Left renal pelvis (tissue), 4 donors: ENCODE measurements at places on chromosomes 7 and 10.

DNA sequence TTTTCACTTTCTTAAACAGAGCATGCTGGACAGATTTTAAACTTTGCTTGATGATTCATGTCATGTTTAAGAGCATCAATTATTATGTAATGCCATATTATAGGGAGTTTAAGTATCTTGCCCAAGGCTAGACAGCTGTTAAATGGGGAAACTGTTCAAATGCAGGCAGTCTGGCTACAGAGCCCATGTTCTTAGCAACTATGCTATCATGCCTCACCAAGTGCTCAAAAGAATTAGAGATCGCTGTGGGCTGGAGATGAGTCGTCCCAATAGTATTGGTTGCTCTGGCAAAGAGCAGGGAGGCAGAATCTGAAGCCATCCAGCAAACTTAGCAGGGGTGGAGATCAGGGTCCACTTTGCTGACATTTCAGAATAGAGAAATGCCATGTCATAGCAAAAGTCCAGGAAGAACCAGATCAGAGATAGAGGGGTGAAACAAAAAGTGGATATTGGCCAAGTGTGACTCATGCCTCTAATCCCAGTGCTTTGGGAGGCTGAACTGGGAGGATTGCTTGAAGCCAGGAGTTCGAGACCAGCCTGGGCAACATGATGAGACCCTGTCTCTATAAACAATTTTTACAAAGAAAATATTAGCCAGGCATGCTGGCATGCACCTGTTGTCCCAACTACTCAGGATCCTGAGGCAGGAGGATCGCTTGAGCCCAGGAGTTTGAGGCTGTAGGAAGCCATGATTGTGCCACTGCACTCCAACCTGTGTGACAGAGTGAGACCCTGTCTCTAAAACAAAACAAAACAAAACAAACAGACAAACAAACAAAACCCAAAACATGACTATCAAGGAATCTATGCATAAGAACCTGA lies 57.8 kb downstream of the BAMBI start:
- DNase-seq = no peak

- no peak for DNase-seq
Measured at GRCh38 chr7:94289071-94289470, 105.6 kb upstream of the COL1A2 start.

- no peak for DNase-seq
Measured at GRCh38 chr7:23445326-23445725, 25.0 kb downstream of the IGF2BP3 start.

- DNase-seq = no peak
Measured at GRCh38 chr10:59814878-59815277, 61.6 kb upstream of the MRLN start.

- no peak for DNase-seq
Measured at GRCh38 chr10:21146436-21146789, 249.3 kb upstream of the NEBL start.

DNA sequence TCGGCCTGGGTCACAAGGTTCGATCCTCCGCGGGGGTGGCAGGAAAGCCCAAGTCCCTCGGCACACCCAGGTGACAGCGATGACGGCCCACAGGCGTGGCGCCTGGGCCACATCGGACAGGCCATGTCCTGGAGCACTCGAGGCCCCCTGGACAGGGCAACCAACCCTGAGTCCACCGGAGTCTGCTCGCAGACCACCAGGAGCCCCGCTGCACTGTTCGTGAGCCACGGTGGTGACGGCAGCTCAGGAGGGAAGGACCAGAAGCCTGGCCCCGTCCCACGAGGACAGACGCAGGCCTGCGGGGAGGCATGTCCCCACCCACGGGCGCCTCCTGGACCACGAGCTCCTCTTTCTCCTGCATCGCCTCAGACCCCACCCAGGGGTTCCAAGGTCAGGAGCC lies 22.4 kb upstream of the GPR146 start:
- no peak for DNase-seq

GRCh38 chr10:133439517-133440461 lies 14.0 kb upstream of the SCART1 start:
- no peak for DNase-seq

DNA sequence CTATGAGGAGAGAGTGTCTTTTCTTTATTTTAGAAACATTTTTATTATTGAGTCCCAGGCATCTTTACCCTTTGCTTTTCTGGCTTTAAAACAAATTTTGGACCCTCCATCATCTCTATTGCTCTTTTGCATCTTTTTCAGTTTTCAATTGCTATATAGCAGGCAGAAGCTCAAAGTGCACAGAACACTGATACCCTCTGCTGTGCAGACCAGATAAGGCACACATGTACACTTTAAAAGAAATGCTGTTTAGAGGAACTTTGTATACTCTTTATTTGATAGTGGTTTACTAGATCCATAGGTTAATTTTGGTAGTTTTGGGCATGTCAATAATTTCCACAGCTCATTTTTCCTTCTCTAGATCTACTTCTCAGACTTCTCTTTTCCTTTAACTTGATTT lies 324.2 kb downstream of the SH2D4B start:
- no peak for DNase-seq

- DNase-seq = no peak
Measured at GRCh38 chr10:12473491-12473890, 124.1 kb downstream of the CAMK1D start.

DNA sequence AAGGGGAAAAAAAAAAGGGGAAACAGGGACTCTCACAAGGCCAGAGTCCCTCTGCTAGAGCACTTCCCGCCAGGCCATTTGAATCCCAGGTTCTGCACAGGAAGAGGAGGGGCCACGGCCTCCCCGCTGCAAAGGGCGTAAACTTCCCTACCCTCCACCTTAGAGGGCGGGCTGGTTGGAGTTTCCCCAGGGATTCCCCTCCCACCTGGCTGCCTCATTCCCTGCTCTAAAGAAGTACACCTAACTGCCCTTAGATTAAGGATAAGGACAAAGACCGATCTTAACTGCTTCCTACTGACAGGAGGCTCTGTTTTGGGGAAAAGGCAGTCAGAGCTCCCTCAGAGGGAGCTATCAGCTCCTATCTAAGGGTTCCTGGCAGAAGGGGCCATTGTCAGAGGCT lies 102.0 kb upstream of the ARMC3 start:
- DNase-seq = no peak

DNA sequence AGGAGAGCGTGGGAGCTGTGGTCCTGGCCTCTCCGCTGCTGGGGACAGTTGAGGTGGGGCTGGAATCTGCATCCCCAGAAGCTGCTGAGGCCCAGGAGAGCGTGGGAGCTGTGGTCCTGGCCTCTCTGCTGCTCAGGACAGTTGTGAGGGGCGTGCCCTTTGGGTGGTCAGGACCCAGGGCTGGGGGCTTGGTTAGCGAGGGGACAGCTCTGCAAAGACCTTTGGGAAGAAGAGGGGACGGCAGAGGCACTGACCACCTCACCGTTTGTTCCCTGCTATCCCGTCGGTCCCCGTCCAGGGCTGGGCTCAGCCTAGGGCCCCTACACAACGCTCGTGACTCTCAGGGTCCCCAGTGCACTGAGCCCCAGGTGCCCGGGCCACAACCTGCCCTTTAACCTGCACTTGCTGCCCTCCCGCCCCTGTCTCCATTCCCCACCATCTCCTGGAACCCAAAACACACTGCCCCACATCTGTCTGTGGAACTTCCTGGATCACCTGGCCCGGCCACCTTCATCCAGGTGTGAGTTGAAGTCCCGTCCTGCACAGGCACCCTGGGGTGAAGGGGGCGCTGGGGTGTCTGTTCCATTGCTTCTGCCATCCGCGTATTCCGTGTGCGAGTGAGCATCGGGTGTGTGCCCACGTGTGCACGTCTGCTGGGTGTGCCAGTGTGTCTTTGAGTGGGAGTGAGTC lies 14.1 kb downstream of the FOXL3 start:
- no peak for DNase-seq

GRCh38 chr10:3902809-3903410 lies 117.9 kb upstream of the KLF6 start:
- no peak for DNase-seq

DNA sequence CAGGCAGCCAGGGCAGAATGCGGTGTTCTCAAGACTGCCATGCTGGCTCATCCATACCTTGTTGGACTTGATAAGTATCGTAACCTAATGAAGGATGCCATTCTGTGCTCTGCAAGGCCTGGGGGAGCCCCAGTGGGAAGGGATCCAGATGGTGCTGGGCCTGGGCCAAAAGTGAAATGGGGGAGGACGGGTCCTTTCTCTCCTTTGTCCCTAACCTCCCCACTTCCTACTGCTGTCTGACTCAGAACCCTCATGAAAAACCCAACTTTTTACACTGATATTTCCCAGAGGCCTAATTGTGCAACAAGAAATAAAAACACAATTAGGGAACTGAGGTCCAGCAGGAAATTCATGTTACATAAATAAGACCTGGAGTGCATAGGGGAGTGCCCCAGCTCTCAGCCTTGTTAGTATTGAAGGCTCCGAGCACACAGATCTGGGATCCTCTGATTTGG lies 193.7 kb upstream of the SVIL start:
- DNase-seq = no peak

GRCh38 chr10:122510326-122510725 lies 49.0 kb downstream of the HTRA1 start:
- DNase-seq = no peak

DNA sequence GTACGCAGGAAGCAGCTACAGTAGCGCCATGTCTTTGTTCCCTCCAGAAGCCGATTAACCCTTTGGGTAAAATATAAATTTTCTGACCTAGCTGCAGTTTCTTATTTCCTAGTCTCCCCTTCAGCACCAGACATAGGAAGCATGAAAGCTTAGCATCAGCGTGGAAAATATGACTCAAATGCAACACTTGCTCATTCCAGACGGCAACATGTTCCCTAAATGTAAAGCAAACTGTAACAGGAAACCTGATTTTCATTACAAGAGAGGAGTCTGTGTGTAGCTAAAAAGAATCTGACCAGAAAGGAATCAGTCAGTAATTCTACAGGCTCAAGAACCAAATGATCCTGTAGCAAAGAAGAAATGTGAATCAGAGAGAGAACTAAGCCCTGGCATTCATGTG lies 219.2 kb downstream of the C7orf25 start:
- no peak for DNase-seq

- no peak for DNase-seq
Measured at GRCh38 chr7:20152511-20152910, 64.7 kb downstream of the MACC1 start.

DNA sequence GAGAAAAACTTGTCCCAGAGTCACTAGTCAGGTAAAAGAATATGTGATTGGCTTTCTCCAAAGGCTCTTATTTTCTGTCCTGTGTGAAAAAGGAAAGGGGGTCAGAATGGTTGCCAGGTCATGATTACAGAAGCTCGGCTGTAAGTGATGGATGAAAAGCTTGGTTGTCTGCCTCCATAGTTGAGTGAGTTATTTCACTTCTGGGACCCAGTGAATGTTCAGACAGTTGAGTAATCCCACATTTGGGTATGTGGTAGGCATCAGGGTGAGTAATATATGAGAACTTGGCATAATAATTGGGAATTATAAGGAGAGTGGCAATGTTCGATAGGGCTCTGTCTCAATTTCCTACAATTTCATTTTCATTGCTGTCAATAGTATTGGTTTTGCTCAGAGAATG lies 72.5 kb downstream of the BBS9 start:
- no peak for DNase-seq

- DNase-seq = no peak
Measured at GRCh38 chr10:78528749-78529204, 495.1 kb downstream of the RPS24 start.
